Activated CD4-positive, alpha-beta T cell treated with anti-CD3 and anti-CD28 coated beads, Interleukin-2, amount 50 U/mL, for 4 hours (primary cell): ENCODE measurements at places on chromosomes 2 and 18.

DNA sequence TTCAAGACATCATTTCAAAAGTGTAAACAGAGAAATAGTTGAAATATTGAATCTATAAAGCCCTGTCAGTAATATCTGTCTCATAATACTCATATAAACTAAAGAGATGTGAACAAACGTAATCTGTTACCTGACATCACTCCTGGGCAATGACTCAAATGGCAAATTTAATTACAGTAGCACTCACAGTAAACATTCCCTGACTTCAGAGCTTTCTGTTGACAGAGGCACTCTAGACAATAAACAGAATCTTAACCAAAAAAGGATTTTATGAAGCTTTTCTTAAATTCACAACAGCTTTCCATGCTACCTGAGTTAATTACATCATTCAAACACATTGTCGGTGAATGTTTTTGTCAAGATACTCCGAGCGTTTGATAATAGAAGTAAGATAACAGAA, 128.1 kb upstream of the PDE1A start:
- no peak for DNase-seq

GRCh38 chr2:41495050-41495449, 552.8 kb upstream of the PKDCC start:
- DNase-seq = no peak

DNA sequence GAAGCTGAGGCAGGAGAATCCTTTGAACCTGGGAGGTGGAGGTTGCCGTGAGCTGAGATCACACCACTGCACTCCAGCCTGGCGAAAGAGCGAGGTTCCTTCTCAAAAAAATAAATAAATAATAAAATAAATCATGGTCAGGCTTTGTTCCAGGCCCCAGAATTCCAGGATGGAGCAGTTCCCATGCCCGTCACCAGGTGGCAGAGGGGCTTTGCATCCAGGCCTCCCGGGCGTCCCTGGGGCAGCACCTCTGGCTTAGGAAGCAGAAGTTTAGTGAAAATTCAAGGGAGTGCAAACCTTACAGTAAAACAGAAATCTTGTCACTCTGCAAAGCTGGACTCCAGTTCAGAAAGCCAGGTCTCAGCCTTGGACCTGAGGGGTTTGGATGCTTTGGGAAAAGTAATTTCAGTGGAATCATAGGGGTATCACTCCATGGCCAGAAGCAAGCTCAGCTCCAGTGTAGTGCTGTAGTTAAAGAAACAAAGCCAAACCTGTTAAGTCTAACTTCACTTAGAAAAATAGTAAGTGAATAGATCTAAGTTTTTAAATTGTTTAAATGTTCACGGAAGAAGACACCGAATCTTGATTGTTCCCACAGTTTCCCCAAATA, 512.7 kb downstream of the CMPK2 start:
- no peak for DNase-seq

GRCh38 chr2:64119369-64119768, 24.9 kb downstream of the PELI1 start:
- no peak for DNase-seq

DNA sequence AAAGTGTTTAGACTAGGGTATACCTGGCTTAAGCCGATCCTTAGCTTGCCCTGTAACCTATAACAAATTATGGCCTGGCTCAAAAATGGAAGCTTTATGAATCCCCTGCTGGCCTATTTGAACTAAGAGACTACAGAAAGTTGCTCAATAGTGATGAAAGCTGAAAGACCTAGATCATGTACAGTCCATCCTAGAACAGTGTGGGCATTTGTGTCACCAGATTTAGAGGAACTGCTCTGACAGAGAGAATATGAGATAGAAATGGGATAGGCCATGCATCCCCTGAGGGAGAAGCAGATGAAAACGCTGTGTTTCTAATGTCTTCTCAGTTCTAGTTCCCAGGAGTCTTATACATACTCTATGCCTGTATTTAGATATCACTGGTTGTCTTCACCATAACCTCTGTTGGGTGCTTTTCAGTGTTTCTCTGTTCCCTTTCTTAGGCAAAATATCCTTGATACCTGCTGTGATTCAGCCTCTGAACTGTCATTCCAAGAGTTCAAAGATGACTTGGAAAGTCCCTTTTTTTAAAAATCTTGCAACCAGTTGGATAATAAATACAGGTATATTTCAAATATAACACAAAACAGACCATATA, 246.9 kb upstream of the SLC39A10 start:
- no peak for DNase-seq

- DNase-seq = no peak
These were observed 130.2 kb downstream of the SMAD2 start for GRCh38 chr18:47800248-47800647.

DNA sequence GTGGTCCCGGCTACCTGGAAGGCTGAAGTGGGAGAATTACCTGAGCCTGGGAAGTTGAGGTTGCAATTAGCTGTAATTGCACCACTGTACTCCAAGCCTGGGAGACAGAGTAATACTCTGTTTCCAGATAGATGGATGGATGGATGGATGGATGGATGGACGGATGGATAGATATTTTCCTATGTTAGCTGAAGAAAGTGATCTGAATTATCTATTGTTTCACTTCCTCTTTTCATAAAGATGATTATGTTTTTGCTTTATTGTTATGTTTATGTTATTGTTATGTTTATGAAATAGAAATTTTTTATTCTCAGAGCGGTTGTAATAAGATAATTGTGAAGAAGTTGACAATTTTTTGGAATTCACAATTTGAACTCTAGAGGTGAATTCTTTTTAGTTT, 33.3 kb upstream of the TTC27 start:
- no peak for DNase-seq

- no peak for DNase-seq
These were observed 81.7 kb upstream of the SEC11C start for GRCh38 chr18:59057969-59058368.

DNA sequence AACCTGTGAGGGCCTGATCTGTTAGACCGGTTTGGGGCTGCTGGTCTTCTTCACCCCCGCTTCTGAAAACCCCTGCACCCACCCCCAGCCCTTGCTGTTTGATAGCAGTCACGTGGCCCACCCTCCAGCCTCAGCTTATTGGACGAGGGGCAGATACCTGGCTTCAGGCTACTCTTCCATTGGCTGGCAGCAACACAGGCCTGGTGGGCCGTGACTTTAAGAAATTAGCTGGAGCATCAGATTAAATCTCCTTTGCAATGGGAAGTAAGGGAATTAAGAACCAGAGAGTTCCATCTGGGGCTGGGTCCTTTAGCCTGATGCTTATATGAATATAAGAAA, 107.3 kb downstream of the KLHL29 start:
- DNase-seq = no peak

- DNase-seq = no peak
These were observed 1.6 kb downstream of the NEU4 start for GRCh38 chr2:241810307-241811200.

DNA sequence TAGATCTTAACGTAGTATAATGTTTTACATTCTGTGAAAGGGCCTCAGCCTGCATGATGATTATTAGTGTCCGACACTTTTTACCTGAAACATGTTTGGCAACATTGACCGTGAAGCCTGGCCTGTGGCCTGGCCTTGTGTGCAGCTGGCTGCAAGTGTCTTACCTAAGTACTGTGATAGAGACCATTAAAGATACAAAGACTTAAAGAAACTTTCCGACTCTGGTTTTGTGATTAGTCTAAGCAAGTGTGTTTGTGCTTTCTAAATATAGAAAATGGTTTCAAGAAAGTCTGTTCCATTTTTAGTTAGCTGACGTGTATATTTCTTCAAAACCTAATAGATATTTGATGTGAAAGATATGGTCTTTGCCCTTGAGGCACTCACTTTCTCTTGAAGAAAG, 601.8 kb downstream of the LRP1B start:
- DNase-seq = no peak

GRCh38 chr18:58175122-58175785, 131.2 kb downstream of the NEDD4L start:
- DNase-seq = no peak

GRCh38 chr2:5699963-5700362, 7.8 kb downstream of the SOX11 start:
- no peak for DNase-seq

- no peak for DNase-seq
These were observed 297.1 kb upstream of the CCDC68 start for GRCh38 chr18:55256226-55256928.

- peak; percentile 71 for DNase-seq
These were observed 2.8 kb downstream of the IHH start for GRCh38 chr2:219057709-219058540.

GRCh38 chr18:24427484-24427883, 1.0 kb downstream of the IMPACT start:
- DNase-seq = no peak

DNA sequence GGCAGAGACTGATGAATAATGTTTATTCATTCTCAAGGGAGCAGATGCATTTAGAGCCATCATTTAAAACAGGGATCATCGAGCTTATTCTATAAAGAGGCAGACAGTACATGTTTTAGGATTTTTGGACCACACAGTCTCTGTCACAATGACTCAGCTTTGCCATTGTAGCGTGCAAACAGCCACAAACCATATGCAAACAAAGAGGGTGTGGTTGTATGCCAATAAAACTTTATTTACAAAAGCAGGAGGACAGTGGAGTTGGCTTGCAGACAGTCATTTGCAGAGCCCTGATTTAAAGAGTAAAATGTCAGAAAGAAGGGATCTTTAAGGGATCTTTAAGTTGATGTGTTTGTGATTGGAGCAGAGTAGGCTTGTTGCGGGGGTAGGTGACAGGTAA, 51.5 kb downstream of the SMIM21 start:
- DNase-seq = no peak

- no peak for DNase-seq
These were observed 26.6 kb downstream of the GULP1 start for GRCh38 chr2:188318161-188318749.

- DNase-seq = no peak
These were observed 4.7 kb downstream of the CHRNA1 start for GRCh38 chr2:174759381-174760065.

- DNase-seq = no peak
These were observed 14.0 kb upstream of the CREG2 start for GRCh38 chr2:101401326-101401665.

DNA sequence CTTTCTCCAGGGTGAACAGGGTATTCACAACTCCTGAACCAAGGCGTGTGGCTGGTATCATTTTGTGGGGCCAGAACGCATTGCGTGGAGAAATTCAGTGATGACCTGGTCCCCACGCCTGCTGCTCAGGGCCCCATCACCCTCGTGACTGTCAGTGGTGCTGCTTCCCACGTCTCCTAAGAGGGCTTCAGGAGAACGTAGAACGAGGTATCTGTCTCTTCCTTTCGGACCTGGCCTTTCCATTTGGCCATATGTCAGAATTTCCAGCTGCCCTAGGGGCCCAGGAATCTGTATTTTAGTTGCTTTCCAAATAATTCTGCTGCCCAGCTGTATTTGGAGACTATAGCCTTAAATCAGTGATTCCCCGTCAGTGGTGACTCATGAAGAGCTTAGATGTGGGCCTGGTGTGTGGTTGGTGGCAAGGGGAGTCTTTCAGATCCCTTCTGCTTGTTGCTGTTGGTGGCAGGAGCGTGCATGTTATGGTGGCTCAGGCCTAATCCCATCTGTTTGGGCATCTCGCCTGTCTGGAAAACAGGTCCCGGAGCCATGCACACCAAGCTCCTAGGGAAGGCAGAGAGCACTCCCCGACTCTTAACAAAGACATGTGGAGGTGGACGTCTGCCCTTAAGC, 56.4 kb downstream of the NPAS2 start:
- no peak for DNase-seq

DNA sequence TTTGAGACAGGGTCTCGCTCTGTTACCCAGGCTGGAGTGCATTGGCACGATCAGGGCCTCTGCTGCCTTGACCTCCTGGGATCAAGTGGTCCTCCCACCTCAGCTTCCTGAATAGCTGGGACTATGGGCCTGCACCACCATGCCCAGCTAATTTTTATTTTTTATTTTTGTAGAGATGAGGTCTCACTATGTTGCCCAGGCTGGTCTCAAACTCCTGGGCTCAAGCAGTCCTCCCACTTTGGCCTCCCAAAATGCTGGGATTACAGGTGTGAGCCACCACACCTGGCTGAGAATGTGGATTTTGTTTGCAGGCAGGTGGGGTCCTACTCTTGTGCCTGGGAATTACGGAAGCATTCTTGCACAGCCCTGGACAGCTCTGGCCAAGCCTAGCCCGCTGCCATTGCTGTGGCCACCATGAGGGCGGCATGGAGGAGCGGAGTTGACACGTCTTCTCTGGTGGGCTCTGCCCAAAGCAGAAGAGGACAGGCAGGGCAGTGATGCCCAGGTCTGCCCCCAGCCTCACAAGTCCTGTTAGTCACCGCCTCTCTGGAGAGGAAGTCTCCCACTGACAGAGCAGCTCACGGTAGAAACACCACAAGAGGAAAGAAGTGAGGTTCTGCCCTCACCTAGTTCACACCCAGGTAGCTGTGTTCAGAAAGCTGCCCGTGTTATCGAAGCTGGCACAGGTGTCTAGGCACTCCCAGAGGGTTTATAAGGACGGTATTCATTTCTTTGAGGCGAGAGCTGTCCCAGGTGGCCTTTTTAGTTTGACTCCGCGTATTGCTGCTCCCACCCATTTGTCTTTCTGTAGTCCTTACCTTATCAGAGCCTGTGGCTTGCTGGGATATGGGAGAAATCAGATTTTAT, 46.2 kb downstream of the ARMC9 start:
- DNase-seq = no peak

- no peak for DNase-seq
These were observed 241.0 kb downstream of the LRP1B start for GRCh38 chr2:141889788-141890187.

DNA sequence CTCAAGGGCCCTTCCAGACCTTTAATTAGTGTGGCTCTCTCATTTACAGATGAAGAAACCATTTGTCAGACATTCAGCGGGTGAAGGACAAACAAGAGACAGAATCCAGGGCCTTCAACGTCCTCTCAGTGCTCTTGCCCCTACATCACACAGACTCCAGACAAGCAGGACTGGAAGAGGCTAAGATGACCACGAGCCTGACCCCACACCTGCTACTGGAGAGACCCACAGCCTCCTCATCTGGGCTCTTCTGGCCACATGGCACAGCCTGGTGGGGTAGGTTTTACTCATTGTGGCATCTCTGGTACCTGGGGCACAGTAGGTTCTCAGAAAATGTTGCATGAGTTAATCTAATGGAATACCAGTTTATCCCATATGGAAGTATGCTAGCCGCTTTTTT, 69.6 kb upstream of the TMEM247 start:
- no peak for DNase-seq

GRCh38 chr2:45942237-45942738, 290.8 kb downstream of the PRKCE start:
- DNase-seq = no peak

- DNase-seq = no peak
These were observed 1591.2 kb upstream of the LRRTM1 start for GRCh38 chr2:81895620-81896250.

GRCh38 chr2:42809819-42810120, 17.4 kb upstream of the HAAO start:
- DNase-seq = peak; percentile 48

DNA sequence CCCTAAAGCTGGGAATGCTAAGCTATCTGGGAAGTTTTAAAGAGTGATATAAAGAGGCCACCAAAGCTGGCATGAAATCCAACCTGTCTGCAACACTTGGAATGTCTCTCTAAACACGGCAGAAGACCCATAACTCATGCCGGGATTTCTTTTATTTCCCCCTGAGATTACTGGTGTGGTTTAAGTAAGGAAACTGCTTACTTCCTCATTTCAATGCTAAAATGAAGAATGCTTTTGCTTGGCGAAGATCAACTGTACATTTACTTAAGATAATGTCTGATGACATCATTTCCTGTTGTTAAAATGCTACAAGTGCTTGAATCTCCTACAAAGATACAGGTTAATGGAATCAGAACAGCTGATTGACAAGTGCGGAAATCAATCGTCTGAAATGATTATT, 353.8 kb upstream of the SALL3 start:
- no peak for DNase-seq
